A549 treated with dexamethasone at 1 μM for 4 hours (cell line): ENCODE measurements at places on chromosomes 11 and 22. TPM values are rescaled to one million over a fixed set of nuclear protein-coding genes. Genes with fewer than 3 reads are reported as not detected.

Gene APOL4
- total RNA-seq = 0.02 to 0.14 TPM in 2 of 5 replicates, not detected in the others

Gene OR52I2
- total RNA-seq = not detected in 5 replicates

Gene NCR3LG1
- total RNA-seq = 1.9 to 3.7 TPM (median 2.8 TPM) in 5 replicates

Gene CD82
- 4.0 to 10.8 TPM (median 5.8 TPM) in 5 replicates for total RNA-seq

Gene CSNK2A3
- total RNA-seq = 1.9 to 3.6 TPM (median 2.5 TPM) in 5 replicates

Gene SLN
- 1.6 to 2.8 TPM (median 2.0 TPM) in 5 replicates for total RNA-seq

Gene XNDC1N
- total RNA-seq = 2.5 to 4.3 TPM (median 3.2 TPM) in 5 replicates

Gene PATE2
- total RNA-seq = not detected in 5 replicates

Gene FAR1
- total RNA-seq = 49.3 to 73.7 TPM (median 69.0 TPM) in 5 replicates

Gene MAP6
- 1.4 to 2.3 TPM (median 1.7 TPM) in 5 replicates for total RNA-seq

Gene DEPDC7
- total RNA-seq = 6.8 to 7.8 TPM (median 7.0 TPM) in 5 replicates

Gene TYR
- not detected in 5 replicates for total RNA-seq

Gene SOX10
- 0.04 TPM in 1 of 5 replicates, not detected in the others for total RNA-seq

Gene TRIM49
- total RNA-seq = 0.05 to 0.20 TPM (median 0.17 TPM) in 5 replicates

Gene FGF19
- total RNA-seq = 0.05 to 0.09 TPM (median 0.06 TPM) in 4 of 5 replicates, not detected in the other

Gene EMID1
- 0.19 to 0.54 TPM (median 0.23 TPM) in 5 replicates for total RNA-seq

Gene NLRP10
- total RNA-seq = not detected in 5 replicates

Gene TTLL8
- not detected in 5 replicates for total RNA-seq

Gene POTEH
- total RNA-seq = not detected in 5 replicates

Gene MCHR1
- not detected in 5 replicates for total RNA-seq

Gene GLYAT
- total RNA-seq = not detected in 5 replicates

Gene MGAT3
- total RNA-seq = 0.61 to 1.2 TPM (median 0.89 TPM) in 5 replicates

Gene OR4A16
- not detected in 5 replicates for total RNA-seq

Gene CBX6
- 21.0 to 32.5 TPM (median 30.6 TPM) in 5 replicates for total RNA-seq

Gene CSF2RB
- 0.01 TPM in 1 of 5 replicates, not detected in the others for total RNA-seq

Gene OR5A1
- not detected in 5 replicates for total RNA-seq

Gene KLHDC7B
- not detected in 5 replicates for total RNA-seq

Gene TSPAN32
- total RNA-seq = not detected in 5 replicates

Gene CYP2R1
- total RNA-seq = 10.6 to 13.9 TPM (median 12.9 TPM) in 5 replicates

Gene TALDO1
- 383 to 445 TPM (median 388 TPM) in 5 replicates for total RNA-seq

Gene CRYBB3
- 0.11 to 0.20 TPM in 2 of 5 replicates, not detected in the others for total RNA-seq

Gene OR51B2
- not detected in 5 replicates for total RNA-seq

Gene ELFN2
- total RNA-seq = 3.8 to 7.2 TPM (median 6.7 TPM) in 5 replicates
